Renal pelvis (tissue), 12 donors: ENCODE measurements at places on chromosomes 2 and 18. TPM values are rescaled to one million over a fixed set of nuclear protein-coding genes. Genes with fewer than 3 reads are reported as not detected.

CD8B2 gene
- polyA plus RNA-seq, result 0.73 TPM

TEX44 gene
- polyA plus RNA-seq, result not detected

ALPP gene
- not detected for polyA plus RNA-seq

SERPINB2 gene
- polyA plus RNA-seq, result not detected

SEMA4C gene
- polyA plus RNA-seq, result 51.2 TPM

COPS9 gene
- 77.0 TPM for polyA plus RNA-seq

EEF1B2 gene
- polyA plus RNA-seq, result 672 TPM

PLB1 gene
- polyA plus RNA-seq, result 1.1 TPM

FBXO15 gene
- polyA plus RNA-seq, result 4.4 TPM

CTDP1 gene
- 16.0 TPM for polyA plus RNA-seq

RNF125 gene
- 2.1 TPM for polyA plus RNA-seq

RRM2 gene
- polyA plus RNA-seq, result 62.1 TPM

MC2R gene
- 0.24 TPM for polyA plus RNA-seq

RAD51AP2 gene
- 0.17 TPM for polyA plus RNA-seq

DES gene
- 6.0 TPM for polyA plus RNA-seq

GLB1L gene
- 17.4 TPM for polyA plus RNA-seq

GALNT5 gene
- polyA plus RNA-seq, result 0.48 TPM

HRH4 gene
- polyA plus RNA-seq, result 0.14 TPM

CTAGE1 gene
- not detected for polyA plus RNA-seq

ADAM23 gene
- polyA plus RNA-seq, result 7.1 TPM

RGPD4 gene
- not detected for polyA plus RNA-seq

RBM43 gene
- 13.5 TPM for polyA plus RNA-seq

ZNF892 gene
- 5.1 TPM for polyA plus RNA-seq

ALLC gene
- not detected for polyA plus RNA-seq

CNTNAP5 gene
- polyA plus RNA-seq, result not detected

SSB gene
- polyA plus RNA-seq, result 172 TPM

HTR2B gene
- polyA plus RNA-seq, result 7.3 TPM

MEMO1 gene
- polyA plus RNA-seq, result 39.8 TPM

ATL2 gene
- polyA plus RNA-seq, result 52.1 TPM

DSG1 gene
- 0.12 TPM for polyA plus RNA-seq

PAIP2B gene
- polyA plus RNA-seq, result 18.7 TPM

IL36RN gene
- not detected for polyA plus RNA-seq

DLGAP1 gene
- polyA plus RNA-seq, result 5.0 TPM

FIGN gene
- 15.2 TPM for polyA plus RNA-seq

ADD2 gene
- polyA plus RNA-seq, result 7.6 TPM

POTEE gene
- polyA plus RNA-seq, result 0.15 TPM

NEU2 gene
- not detected for polyA plus RNA-seq

C2orf81 gene
- polyA plus RNA-seq, result 8.5 TPM

SCN3A gene
- 0.48 TPM for polyA plus RNA-seq
